Ovary (tissue), 10 donors: ENCODE measurements at places on chromosomes 11 and 22.

GRCh38 chr11:115051938-115052590 lies 373.7 kb downstream of the NXPE2 start:
- no peak overlapping the region for H3K27ac ChIP-seq
- DNase-seq = no peak
- no peak overlapping the region for H3K4me3 ChIP-seq
- H3K27me3 ChIP-seq = no peaks in the 10 kb centered on the region

- no peak overlapping the region for H3K27ac ChIP-seq
- no peaks in the 10 kb centered on the region for H3K27me3 ChIP-seq
- H3K36me3 ChIP-seq = no peaks in the 10 kb centered on the region
- H3K4me3 ChIP-seq = no peak overlapping the region
- no peak for DNase-seq
- H3K4me1 ChIP-seq = peaks cover 10% of the 10 kb centered on the region
Measured at GRCh38 chr22:38464992-38465672, 2.8 kb upstream of the KDELR3 start.

DNA sequence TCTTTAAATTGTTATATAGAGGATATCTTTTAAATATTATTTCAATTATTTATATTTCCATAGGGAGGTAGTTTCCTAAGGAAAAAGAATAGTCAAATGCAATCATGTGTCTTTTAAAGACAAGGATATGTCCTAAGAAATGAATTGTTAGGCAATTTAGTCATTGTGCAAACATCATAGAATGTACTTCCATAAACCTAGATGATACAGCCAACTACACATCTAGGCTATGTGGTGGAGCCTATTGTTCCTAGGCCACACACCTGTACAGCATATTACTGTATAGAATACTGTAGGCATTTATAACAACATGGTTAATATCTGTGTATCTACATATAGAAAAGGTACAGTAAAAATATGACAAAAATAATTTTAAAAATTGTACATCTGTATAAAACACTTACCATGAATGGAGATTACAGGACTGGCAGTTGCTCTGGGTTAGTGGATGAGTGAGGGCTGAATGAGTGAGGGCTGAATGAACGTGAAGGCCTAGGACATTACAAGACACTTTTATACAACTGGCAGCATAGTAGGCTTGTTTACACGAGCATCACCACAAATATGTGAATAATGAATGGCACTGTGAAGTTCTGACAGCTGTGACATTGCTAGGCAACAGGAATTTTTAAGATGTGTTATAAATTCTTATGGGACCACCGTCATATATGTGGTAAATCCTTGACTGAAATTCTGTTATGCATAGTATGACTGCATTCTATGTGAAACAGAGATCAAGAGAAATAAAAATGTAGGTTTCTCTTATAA lies 1879.0 kb upstream of the RAG2 start:
- no peaks in the 10 kb centered on the region for H3K36me3 ChIP-seq
- no peak for DNase-seq
- H3K27me3 ChIP-seq = no peaks in the 10 kb centered on the region
- H3K4me1 ChIP-seq = no peaks in the 10 kb centered on the region
- no peak overlapping the region for H3K27ac ChIP-seq

DNA sequence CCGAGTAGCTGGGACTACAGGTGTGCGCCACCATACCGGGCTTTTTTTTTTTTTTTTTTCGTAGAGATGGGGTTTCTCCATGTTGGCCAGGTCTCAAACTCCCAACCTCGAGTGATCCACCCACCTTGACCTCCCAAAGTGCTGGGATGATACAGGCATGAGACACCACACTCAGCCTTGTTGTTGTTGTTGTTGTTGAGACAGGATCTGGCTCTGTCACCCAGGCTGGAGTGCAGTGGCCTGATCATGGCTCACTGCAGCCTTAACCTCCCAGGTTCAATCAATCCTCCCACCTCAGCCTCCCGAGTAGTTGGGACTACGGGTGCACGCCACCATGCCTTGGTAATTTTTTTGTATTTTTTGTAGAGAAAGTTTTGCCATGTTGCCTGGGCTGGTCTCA lies 23.4 kb upstream of the CLDN5 start:
- no peak overlapping the region for H3K4me3 ChIP-seq
- H3K4me1 ChIP-seq = no peaks in the 10 kb centered on the region
- no peaks in the 10 kb centered on the region for H3K36me3 ChIP-seq
- no peak for DNase-seq
- no peaks in the 10 kb centered on the region for H3K27me3 ChIP-seq

DNA sequence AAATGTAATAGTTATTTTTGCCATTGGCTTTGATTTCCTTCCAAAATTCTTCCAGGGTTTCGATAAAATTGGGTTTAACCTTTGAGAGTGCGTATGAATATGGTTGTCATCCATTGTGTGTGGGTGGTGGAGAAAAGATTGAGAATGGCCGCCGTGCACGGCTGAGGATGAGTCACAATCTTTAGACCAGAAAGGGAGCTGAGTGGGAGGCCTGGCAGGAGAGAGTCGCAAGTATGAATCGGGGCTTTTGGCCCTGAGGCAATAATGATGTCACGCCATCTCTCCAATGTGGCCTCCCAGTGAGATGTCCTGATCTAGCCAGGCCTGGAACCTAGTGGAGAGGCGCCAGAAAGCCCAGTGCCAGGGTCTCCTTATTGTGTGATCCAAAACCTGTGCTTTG lies 33.1 kb upstream of the SMPD1 start:
- peak; percentile 60 for DNase-seq
- H3K27ac ChIP-seq = no peak overlapping the region
- H3K36me3 ChIP-seq = no peaks in the 10 kb centered on the region
- no peaks in the 10 kb centered on the region for H3K4me1 ChIP-seq

DNA sequence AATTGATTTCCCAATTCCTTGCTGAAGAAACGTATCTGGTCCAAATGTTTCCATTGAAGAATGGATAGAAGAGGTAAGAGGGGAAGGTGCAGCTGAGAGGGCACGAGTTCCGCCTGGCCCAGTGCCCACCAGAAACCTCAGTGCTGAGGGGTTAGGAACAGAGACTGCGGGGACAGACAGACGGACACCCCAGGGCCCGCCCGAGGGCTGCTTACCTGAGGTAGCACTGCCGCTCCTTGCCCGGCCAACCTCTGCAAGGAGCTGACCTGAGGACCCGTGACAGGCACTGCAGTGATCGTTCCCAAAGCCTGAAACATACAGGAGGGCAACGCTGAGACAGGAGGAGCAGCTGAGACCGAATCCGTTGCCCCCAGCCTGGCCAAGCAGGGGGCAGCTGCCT lies 89.6 kb downstream of the PHF21B start:
- no peaks in the 10 kb centered on the region for H3K4me1 ChIP-seq
- no peaks in the 10 kb centered on the region for H3K36me3 ChIP-seq
- H3K4me3 ChIP-seq = no peak overlapping the region
- no peaks in the 10 kb centered on the region for H3K27me3 ChIP-seq

- no peak for DNase-seq
- H3K27me3 ChIP-seq = no peaks in the 10 kb centered on the region
Measured at GRCh38 chr11:44611687-44612434, 46.4 kb downstream of the CD82 start.

DNA sequence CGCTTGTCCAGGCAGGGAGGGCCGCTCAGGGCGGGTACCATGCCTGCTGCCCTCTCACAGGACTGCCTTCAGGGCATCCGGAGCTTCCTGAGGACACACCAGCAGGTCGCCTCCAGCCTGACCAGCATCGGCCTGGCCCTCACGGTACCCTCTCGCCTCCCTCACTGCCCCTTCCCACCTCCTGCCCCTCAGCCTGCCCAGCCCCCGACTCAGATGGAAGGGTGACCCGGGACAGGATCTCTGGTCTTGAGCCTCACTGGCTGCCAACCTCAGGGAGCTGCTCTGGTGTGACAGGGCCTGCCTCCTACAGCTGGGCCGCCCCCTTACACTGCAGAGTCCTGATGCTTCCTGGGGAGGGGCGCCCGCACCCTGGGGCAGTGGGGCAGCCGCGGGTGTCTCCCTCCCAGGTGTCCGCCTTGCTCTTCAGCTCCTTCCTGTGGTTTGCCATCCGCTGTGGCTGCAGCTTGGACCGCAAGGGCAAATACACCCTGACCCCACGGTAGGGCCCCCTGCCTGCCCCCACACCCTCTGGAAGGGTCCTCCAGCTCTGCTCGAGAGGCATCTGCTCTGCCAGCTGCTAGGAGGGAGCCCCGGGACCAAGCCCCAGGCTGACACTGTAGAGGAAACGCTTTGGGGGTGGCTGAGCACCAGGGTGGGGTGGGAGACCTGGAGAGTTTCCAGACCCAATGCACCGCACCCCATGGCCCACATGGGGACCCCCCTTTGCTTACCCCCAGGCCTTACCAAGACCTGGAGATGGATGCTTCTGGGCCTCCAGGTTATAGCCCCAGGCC lies 14.6 kb downstream of the TSPAN32 start:
- H3K4me1 ChIP-seq = peaks cover 22% of the 10 kb centered on the region
- DNase-seq = peak; percentile 42
- no peak overlapping the region for H3K4me3 ChIP-seq
- H3K27me3 ChIP-seq = no peaks in the 10 kb centered on the region
- H3K27ac ChIP-seq = peak overlapping the region; percentile 83

GRCh38 chr22:35308480-35309021 lies 8.9 kb downstream of the TOM1 start:
- no peak overlapping the region for H3K4me3 ChIP-seq
- no peaks in the 10 kb centered on the region for H3K36me3 ChIP-seq
- H3K4me1 ChIP-seq = peaks cover 9% of the 10 kb centered on the region
- no peak for DNase-seq
- H3K27ac ChIP-seq = no peak overlapping the region

DNA sequence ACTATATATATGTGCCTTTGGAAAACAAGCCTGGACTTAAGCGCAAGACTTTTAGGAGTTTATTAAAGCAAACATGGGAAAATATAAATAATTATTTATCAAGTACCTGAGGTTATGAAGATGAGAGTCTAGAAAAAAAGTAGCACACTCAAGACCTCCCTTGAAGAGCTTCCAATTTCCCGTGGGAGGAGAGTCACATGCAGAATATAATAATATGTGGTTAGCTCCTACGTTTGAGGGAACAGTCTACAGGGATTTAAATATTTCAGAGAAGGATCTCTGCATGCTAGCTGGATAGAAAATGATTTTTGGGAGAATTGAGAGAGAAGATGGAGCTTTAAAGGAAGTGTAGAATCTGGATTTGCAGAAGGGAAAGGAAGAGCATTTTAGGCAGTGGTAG lies 183.8 kb downstream of the SWAP70 start:
- no peak for DNase-seq
- no peak overlapping the region for H3K27ac ChIP-seq
- H3K36me3 ChIP-seq = no peaks in the 10 kb centered on the region
- no peaks in the 10 kb centered on the region for H3K4me1 ChIP-seq
- no peak overlapping the region for H3K4me3 ChIP-seq

GRCh38 chr11:129395883-129396282 lies 20.2 kb downstream of the BARX2 start:
- DNase-seq = no peak
- H3K4me1 ChIP-seq = no peaks in the 10 kb centered on the region
- no peak overlapping the region for H3K27ac ChIP-seq
- no peaks in the 10 kb centered on the region for H3K36me3 ChIP-seq

GRCh38 chr11:21321072-21321471 lies 651.7 kb downstream of the NELL1 start:
- H3K4me3 ChIP-seq = no peak overlapping the region
- H3K4me1 ChIP-seq = no peaks in the 10 kb centered on the region
- H3K27ac ChIP-seq = no peak overlapping the region
- no peaks in the 10 kb centered on the region for H3K36me3 ChIP-seq

- H3K4me3 ChIP-seq = no peak overlapping the region
- no peaks in the 10 kb centered on the region for H3K27me3 ChIP-seq
- peaks cover 2% of the 10 kb centered on the region for H3K4me1 ChIP-seq
- H3K36me3 ChIP-seq = no peaks in the 10 kb centered on the region
- no peak overlapping the region for H3K27ac ChIP-seq
Measured at GRCh38 chr22:38572065-38572464, 2.1 kb upstream of the DMC1 start.

DNA sequence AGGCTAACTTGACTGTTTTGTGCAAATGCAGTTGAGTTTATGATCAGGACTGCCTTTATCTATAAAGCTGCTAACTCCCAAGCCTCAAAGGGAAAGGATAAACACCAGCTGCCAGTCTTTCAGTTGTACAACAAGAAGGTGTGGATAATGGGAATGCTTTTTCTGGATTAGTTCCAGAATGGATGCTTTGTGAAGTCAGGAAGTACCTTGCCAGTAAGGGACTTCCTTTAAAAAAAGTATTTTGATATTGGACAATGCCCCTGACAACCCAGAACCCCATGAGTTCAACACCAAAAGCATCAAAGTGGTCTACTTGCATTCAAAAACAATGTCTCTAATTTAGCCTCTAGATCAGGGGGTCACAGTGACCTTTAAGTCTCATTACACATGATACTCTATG lies 32.0 kb downstream of the OR5A2 start:
- no peaks in the 10 kb centered on the region for H3K4me1 ChIP-seq
- DNase-seq = no peak
- no peak overlapping the region for H3K4me3 ChIP-seq
- H3K27me3 ChIP-seq = no peaks in the 10 kb centered on the region
- no peaks in the 10 kb centered on the region for H3K36me3 ChIP-seq

DNA sequence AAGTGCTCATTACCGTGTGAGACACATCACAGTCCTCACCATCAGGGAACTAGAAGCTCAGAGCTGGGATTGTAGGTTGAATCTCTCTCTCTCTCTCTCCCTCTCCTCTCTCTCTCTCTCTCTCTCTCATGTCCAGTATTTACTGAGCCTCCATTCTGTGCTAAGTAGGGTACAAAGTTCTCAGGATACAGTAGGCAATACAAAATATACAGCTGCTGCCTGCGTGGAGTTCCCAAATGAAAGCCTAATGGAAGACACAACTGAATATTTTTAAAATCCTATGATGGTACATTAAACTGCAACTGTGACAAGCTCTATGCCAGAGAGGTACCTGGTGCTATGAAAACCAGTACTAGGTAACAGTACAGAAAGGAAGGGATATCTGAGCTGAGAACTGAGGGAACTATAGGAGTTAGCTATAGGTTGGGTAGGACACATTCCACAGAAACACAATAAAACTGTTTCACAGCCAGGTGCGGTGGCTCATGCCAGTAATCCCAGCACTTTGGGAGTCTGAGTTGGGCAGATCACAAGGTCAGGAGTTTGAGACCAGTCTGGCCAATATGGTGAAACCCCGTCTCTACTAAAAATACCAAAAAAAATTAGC lies 9.6 kb upstream of the PRG2 start:
- H3K36me3 ChIP-seq = no peaks in the 10 kb centered on the region
- H3K4me3 ChIP-seq = no peak overlapping the region
- no peak for DNase-seq
- no peaks in the 10 kb centered on the region for H3K27me3 ChIP-seq
- no peak overlapping the region for H3K27ac ChIP-seq
- H3K4me1 ChIP-seq = no peaks in the 10 kb centered on the region
